Breast epithelium (tissue), 4 donors: ENCODE measurements at places on chromosomes 2 and 18.

GRCh38 chr2:148876595-148877402, 1.8 kb downstream of the KIF5C start:
- no peak for DNase-seq

GRCh38 chr2:57937456-57937855, 109.2 kb upstream of the VRK2 start:
- DNase-seq = no peak

DNA sequence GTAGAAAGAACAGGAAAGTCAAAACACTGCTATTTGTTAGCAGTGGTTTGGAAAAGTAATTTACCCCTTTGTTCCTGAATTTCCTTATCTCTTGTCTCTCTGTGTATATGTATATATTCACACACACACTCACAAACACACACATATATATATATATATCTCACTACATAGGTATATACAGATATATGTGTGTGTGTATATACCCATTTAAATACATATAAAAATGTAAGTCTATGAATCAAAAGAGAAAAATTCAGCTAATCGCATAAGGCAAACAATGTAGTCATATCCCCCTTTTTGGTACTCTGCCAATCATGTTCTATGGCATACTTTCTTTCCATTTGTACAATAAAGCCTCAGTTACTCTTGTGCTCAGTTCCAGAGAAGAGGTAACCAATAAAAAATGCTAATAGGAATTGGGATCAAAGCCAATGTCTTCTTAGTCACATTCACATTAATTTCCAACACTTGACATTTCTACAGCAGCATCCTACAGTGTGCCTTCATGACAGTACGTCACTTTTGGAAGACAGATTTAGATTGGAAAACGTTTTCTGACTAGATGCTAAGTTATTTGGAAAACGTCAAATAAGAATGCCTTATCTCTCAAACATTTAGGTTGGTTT, 94.6 kb downstream of the MC4R start:
- DNase-seq = no peak

GRCh38 chr2:240174496-240174895, 34.0 kb upstream of the OTOS start:
- no peak for DNase-seq

GRCh38 chr2:233448220-233448559, 93.9 kb downstream of the DGKD start:
- peak; percentile 46 for DNase-seq

DNA sequence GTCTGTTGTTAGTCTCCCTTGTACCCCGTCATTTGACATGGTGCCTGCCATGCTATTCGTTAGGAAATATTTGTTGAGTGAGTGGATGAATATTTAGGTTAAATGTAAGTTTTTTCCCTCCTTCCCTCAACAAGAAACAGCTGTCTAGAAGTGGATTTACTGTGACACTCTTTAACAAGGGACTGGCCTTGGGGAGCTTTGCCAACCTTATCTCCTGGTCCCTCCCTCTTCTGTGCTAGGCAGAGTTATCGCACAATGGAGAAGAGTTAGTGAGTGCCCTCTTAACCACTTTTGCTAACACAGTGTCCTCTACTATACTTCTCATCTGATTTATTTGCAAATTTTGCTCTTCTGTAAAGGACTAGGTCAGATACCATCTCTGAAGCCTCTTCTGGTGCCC, 61.2 kb downstream of the DIS3L2 start:
- DNase-seq = no peak

DNA sequence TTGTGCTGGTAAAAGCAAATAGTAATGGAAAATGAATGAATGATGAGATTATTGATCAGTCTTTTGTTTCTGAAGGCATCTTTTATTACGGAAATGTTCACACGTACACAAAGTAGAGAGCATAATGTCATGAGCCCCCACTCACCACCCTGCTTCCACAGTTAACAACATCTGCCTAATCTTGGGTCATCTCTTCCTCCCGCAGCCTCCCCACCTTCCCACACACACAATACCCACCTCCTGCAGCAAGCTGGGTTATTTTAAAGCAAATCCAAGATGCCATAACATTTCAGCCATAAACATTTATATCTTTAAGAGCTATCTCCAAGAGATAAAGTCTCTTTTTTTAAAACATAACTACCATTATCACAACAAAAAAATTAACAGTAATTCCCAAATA, 36.3 kb downstream of the CYP27C1 start:
- no peak for DNase-seq

DNA sequence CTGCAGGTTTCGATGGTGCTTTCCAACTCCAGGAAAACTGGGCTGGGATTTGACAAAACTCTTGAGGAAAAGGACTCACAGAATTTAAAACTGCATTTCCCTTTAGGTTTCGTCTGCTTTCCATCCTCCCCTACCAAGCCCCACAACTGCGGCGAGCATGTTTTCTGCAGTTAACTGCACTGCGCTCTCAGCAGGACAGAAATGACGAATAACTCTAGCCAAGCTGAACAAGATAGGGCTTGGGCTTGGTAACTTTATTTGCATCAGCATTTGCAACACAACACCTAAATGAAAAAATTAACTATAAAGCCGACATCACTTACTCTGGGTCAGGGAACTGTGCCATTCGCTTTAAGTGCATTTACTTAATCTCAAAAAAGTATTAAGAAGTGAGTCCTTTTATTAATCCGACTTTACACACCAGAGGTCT, 669 bp upstream of the PIKFYVE start:
- no peak for DNase-seq

GRCh38 chr2:203578759-203579643, 43.9 kb upstream of the RAPH1 start:
- peak; percentile 72 for DNase-seq

GRCh38 chr2:134408791-134409190, 154.9 kb downstream of the MGAT5 start:
- DNase-seq = no peak

- no peak for DNase-seq
These were observed 254.8 kb downstream of the CDH2 start for GRCh38 chr18:27921904-27922751.

GRCh38 chr18:1050012-1050657, 145.5 kb downstream of the ADCYAP1 start:
- no peak for DNase-seq

- no peak for DNase-seq
These were observed 7.8 kb downstream of the CCDC85A start for GRCh38 chr2:56191617-56192016.

GRCh38 chr2:19256121-19256601, 102.3 kb downstream of the OSR1 start:
- no peak for DNase-seq

GRCh38 chr2:36461039-36461681, 105.6 kb downstream of the CRIM1 start:
- no peak for DNase-seq

DNA sequence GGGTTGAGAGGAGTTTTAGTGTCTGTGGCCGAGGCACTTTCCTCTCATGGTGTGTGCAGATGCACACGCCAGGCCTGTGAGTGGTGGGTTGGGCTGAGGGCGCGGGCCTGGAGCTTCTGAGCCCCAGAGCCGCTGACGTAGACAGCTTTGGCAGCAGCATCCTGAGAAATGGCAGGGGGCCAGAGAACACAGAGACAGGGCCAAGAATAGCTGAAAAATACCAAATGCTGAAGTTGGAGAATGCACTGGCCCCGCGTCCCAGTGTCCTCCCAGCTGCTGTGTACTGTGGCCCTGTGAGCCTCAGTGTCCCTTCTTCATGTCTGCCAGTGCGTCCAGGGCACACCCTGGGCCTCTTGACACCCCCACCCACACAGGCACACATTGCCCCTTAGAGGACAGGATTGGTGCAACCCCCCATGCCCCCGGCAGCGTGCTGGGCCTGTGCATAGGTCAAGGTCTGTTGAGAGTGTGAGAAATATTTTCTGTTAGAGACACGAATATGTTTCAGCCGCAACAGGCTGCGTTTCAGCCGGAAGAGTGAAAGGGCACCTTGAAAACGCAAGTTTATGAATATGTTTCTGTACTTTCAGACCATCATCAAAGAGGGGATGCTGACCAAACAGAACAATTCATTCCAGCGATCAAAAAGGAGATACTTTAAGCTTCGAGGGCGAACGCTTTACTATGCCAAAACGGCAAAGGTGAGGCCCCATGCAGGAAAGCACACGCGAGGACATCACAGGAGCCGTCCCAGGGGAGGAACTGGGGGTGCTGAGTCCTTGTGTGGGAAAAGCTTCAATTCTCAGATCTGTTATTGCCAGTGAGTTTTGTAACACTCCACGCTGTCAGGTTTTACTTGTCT, 33.6 kb downstream of the DGKD start:
- peak; percentile 89 for DNase-seq

DNA sequence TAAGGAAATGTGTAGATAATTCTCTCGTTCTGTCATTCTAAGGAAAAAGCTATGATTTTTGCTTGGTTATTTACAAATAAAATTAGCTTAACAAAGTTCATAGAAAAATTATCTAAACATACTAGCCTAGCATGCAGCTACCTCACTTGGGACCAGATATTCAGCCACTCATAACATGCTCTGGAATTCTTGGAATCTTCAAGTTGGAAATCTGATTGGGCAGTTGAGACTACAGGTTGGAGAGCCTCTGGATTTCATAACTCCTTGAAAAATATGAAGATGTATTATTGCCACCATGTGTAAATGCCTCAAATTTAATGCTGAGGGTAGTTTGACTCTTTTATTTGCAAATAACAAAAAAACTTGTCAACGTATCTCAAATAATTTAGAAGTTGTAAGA, 132.2 kb upstream of the GULP1 start:
- DNase-seq = no peak

DNA sequence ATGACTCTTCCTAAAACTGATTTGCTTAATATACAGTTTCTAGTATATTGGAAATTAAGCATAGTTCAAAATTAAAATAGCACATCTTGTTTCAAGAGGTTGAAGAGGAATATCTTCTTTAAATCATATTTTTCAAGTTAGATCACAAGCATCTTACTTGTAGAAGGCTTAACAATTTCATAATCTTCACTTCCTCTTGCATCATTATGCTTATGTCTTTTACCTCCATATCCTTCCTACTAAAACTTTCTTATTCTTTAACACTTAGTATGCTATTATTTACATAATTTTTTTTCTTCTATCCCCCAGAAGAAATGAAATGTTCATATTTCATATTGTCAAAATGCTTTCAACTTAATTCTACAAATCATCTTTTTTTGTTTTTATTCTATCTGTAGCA, 1354.9 kb upstream of the TMEFF2 start:
- DNase-seq = no peak

DNA sequence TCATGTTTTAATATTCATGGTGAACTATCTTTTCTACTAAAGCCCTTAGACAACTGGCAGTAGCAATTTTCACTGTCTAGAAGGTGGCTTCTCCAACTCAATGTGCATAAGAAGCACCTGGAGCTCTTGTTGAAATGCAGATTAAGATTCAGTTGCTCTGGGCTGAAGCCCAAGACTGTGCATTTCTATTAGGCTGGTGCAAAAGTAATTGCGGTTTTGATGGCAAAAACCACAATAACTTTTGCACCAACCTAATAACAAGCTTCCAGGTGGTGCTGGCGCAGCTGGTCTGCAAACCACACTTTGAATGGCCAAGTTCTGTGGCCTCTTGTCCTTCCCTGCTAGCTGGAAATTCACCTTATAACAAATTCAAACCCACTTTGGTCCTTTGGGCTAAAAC, 26.7 kb upstream of the VPS54 start:
- DNase-seq = no peak

GRCh38 chr18:53093636-53094035, 753.6 kb downstream of the DCC start:
- no peak for DNase-seq

GRCh38 chr18:21598726-21599584, 1.5 kb downstream of the ESCO1 start:
- DNase-seq = no peak

DNA sequence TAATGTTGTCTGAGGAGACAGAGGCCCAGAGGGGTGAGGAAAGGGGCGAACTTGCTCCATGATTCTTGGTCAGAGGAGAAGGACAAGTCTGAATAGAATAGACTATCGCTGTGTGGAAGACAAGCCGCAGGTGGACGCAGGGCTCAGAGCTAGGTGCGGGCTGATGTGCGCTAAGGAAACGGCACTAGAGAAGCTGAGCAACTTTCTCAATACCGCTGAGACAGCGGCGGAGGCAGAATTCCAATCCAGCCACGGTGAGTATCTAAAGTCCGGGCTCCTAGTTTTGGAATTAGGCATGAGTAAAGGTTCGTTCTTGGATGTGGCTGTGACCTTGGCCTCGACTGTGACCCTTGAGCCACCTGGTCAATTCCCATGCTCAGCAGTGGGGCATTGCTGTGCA, 47.8 kb downstream of the CAPN13 start:
- DNase-seq = no peak

DNA sequence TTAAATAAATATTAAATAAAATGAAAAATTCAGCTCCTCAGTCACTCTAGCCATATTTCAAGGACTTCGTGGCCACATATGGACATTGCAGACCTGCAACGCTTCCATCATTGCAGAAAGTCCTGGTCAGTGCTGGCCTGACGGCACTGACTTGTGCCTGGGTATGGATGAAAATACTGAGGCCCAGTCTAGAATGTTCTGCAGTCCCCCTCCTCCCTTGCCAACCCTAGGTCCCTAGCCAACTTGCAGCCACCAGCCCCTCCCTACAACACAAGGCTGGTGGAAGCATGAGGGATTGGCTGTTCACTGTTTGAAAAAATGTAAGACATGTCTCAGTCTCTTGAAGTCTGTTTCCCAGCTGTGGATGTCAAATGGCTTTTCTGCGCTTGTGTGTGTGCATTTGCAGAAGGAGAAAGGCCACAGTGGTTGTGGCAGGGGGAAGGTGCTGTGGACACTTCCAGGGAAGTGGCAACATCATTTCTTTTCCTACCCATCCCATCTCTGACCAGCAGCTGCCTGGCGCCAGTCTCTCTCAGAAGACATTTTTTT, 9.9 kb downstream of the IGFBP5 start:
- DNase-seq = no peak

DNA sequence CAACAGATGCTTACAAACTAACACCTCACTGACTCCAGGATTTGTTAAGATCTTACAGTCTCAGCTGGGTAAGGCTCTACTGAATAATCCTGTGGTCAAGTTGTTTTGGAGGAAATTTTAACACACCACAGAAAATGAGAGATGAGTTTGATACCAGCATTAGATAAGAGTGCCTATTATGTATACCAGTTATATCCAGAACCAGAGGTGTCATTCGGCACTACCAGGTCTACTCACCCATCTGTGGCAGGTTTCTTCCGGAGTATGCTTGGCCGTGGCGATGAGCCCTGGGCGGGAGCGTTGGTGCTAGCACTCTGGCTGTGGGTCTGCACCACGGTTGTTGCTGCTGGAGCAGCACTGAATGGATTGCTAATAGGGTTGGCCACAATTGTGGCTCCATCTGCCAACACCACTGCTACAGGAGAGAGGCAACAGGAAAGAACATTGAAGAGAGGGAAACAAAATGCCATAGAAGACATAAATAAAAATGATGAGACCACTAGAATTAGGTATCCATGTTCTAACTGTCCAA, 41.2 kb downstream of the SAP130 start:
- DNase-seq = no peak
